Left lung (tissue), 14 donors: ENCODE measurements at places on chromosomes 12 and 14.

DNA sequence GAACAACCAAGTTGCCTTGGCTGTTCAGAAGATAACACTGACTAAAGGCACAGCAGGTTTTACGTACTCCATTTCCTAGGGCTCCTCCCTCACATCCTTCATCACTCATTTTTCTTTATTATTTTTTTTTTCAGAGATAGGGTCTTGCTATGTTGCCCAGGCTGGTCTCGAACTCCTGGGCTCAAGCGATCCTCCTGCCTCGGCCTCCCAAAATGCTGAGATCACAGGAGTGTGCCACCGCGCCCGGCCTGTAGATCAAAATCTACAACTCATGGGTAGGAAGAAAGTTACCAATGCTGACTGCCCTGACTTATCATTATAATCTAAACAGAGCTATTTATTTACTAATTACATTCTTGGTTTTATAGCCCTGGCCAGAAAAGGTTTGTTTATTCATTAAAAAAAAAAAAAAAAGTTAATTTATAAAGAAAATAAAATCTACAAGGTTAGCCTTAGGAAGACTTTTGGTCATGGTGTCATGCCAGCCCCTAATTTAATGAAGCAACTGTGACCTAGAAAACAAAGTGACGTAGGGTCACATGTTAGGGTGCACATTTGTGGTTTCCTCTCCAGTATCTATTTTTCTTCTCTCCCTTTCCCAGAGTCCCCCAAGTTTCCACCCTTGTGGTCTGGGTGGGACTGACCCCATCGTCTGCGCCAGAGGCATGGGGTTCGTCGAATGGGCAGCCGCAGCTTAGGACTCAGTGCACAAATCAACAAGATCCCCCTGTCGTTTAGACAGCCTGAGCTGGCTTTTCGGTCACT lies 19.0 kb upstream of the FOXN3 start:
- DNase-seq: no peak

DNA sequence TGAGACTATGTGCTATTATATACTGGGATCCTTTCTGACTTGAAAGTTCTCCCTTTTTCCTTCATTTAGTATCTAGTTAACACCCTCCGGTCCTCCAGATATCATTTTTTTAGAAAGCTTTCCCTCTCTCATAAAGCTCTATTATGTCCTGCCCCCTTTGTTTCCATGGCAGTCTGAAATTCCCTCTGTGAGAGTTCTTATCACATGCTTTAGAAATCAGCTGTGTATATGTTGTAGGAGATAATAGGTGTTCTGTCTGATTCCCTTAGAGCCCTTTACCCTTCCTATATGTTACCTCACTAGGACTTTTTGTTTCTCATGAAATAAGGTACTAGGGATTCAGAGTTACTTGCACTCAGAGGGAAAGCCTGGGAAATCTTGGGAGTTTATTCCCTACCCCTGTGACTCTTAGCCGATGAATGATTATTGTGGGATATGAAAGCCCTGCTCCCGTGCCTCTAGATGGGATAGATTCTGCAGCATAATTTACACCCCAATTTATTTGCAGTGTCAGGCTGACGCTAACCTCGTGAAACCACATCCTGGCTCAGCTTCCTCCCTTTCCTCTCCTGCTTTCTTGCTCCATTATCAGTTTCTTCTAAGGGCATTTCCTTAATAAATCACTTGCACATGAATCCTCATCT lies 448.4 kb downstream of the MDGA2 start:
- no peak for DNase-seq

- DNase-seq: no peak
Measured at GRCh38 chr12:91364471-91365184, 182.0 kb upstream of the DCN start.

DNA sequence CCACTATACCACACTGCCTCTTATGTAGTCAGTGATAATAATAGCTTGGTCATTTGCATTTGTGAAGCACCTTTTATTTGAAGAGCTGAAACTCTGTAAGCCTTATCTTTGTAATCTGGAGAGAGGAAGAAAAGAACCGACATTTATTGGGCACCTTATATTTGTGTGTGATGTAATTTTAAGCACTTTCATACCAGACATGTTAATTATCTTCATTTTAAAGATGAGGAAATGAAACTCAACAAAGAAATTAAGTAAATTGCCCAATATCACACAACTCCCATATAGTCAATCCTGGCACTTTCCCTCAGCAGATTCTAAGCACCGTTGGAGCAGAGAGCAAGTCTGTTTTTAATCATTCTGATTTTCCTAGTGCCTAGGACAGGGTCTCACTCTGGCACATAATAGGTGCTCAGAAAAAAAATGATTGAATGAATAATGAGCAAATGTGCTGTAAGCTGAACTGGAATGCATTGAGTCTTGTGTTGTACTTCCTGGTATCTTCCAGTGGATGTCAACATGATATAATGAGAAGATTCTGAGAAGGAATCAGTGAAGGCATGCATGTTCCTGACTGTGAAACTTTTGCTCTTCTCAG lies 418.9 kb downstream of the ZFP36L1 start:
- no peak for DNase-seq

- peak; percentile 49 for DNase-seq
Measured at GRCh38 chr12:120640861-120641833, 721 bp downstream of the CABP1 start.

DNA sequence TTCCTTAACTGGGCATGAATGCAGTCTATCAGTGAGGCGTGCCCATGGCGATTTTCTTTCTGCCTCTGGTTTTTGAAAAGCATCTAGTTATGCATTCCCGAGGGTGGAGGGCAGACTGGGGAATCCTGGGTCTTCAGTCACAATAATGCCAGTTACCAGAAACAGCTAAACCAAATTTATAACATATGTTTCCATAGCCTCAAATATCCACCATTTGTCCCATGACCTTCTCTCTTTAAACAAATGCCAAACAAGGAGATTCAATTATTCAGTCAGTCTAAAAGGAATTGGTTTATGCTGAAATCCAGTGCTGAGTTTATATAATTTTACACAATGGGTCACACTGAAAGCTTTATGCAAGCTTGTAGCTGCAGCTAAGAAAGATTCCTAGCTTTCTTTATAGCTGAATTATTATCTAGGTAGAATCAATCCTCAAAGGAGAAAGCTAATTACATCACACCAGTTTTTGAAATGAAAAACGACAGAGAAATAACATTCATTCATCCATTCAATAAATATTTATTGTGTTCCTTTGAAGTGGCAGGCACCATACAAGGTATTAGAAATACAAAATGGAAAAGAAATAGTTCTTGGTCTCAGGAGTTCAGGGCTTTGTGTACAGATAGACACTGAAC lies 131.3 kb upstream of the RAP1B start:
- no peak for DNase-seq

DNA sequence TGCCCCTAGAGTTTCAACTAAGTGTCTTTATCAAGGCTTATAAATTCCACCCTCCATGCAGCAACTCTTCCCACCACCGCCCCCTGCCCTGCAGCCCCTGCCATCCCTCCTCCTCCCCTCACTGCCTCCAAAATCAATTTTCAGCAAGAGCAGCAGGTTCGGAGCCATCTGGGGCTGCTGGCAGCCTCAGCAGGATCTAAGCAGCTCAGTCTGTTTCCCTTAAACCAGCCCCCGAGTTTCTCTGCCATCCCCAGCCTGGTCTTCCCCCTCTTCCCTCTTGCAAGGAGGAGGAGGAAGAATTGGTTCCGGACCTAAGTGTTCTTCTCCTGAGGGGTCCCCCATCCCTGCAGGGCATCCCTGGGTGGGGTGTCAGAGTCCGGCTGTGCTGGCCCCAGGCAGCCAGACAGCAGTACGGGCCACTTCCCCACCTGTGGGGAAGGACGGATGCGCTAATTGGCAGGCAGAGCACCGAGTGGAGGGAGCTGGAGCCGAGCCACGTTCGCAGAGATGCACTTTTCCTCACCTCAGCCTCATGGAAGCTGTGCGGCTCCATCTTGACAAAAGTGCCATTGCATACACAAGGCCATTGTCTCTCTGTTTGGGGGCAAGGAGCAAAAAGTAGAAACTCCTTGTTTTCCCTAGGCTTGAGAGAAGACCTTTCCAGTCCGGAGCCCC lies 189.3 kb downstream of the KCNA5 start:
- no peak for DNase-seq

DNA sequence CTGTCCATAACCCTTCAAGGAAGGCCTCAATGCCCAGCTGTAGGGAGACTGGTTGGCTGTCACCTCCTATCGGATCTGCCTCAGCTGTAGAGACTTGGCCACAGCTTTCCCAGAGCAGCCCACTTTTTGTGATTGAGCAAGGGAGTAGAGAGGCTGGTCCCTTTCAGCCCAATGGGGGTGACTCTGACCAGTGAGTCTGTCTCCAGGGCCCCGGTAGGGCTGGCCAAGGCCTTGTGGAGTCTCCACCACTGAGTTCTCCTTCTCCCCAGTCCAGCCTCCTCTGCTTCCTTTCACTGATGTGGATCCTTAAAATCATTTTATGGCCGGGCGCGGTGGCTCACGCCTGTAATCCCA lies 14.5 kb upstream of the HPD start:
- DNase-seq: no peak

- DNase-seq: no peak
Measured at GRCh38 chr12:91422811-91423692, 240.4 kb upstream of the DCN start.

DNA sequence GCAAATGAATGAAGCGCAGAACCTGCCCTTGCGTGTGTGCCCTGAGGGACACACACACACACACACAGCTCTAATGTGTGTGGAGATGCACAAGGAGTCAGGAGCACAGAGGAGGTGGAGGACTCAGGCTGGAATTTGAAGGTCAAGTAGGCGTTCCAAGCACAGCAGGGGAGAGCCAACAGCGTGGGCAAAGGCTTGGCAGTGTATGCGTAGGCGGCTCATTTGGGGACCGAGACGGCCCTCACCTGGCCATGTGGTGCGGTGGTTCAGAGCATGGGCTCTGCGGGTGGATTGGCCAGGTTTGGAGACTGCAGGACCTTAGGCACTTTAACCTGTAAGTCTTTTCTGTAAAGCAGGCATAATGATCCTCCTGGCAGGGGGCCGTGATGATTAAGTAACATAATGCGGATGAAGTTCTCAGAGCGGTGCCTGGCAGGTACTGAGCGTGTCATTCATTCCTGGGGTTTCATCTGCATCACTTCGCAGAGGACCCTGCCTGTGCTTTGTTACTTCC lies 69.5 kb upstream of the SLC24A4 start:
- DNase-seq: no peak

- DNase-seq: no peak
Measured at GRCh38 chr14:36363704-36364103, 43.3 kb upstream of the MBIP start.

DNA sequence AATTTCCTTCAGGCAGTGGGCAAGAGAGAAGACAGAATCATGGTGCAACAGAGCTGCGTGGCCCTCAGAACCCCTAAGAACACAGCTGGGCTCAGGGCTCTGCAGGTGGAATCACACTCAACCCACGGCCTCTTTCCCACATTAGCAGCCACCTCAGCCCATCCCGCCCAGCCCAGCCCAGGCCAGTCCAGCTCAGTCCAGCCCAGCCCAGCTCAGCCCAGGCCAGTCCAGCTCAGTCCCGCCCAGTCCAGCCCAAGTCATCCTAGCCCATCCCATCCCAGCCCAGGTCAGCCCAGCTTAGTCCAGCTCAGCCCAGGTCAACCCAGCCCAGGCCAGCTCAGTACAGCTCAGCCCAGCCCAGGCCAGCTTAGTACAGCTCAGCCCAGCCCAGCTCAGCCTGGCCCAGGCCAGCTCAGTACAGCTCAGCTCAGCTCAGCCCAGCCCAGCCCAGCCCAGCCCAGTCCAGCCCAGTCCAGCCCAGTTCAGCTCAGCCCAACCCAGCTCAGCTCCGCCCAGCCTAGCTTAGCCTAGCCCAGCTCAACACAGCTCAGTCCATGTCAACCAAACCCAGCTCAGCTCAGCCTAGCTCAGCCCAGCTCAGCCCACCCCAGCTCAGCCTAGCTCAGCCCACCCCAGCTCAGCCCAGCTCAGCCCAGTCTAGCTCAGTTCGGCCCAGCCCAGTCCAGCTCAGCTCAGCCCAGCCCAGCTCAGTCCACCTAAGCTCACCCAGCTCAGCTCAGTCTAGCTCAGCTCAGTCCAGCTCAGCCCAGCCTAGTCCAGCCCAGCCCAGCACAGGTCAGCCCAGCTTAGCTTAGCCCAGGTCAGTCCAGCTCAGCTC lies 183.1 kb downstream of the TMEM121 start:
- DNase-seq: no peak
